ENCODE measurements at places on chromosomes 1 and 21. TPM values are rescaled to one million over a fixed set of nuclear protein-coding genes. Genes with fewer than 3 reads are reported as not detected.
A peak's percentile ranks its signal among the peaks of the same experiment; 100 is the strongest.

VCAM1 gene
- 9.1 TPM for total RNA-seq

NKAIN1 gene
- total RNA-seq = not detected

ST3GAL3 gene
- 18.9 TPM for total RNA-seq

CHIT1 gene
- total RNA-seq = 2.0 TPM

GRCh38 chr1:221164029-221164428 is 284.8 kb downstream of the HLX start:
- DNase-seq = no peak

DNA sequence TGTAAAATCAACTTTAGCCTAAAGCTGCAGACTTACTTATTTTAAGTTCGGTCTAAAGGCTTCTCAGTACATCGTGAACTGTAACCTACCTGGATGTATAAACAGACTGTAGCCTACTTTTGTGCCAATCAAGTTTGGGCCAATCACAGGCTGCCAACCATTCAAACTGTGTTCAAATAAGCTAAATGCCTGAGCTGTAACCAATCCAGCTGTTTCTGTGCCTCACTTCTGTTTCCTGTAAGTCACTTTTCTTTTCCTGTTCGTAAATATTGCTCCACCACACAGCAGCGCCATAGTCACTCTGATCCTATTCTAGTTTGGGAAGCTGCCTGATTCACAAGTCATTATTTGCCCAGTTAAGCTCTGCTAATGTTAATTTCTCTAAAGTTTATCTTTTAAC is 37.5 kb upstream of the SLAMF9 start:
- no peak for DNase-seq

- DNase-seq = no peak
Observed at GRCh38 chr1:47683401-47683800, 245.6 kb downstream of the FOXD2 start.

WDR64 gene
- total RNA-seq = not detected

DNA sequence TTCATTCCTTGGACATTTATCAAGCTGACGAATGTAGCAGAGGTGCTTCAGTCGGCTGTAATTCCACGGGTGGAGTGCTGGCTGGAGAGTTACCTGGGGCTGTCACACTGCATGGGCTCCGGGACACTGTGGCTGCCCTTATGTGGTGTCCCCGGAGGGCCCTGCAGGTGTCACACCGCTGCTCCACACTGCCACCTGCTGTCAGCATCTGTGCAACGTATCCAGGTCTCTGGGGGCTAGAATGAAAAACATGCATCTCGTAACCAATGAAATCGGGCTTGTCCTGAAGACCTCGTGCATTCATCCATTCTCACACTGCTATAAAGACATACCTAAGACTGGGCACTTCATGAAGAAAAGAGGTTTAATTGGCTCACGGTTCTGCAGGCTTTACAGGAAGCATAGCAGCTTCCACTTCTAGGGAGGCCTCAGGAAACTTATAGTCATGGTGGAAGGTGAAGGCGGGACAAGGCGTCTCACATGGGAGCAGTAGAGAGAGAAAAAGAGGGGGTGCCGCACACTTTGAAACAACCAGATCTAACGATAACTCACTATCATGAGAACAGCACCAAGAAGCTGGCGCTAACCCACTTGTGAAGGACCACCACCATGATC is 46.7 kb upstream of the PCBP3 start:
- DNase-seq = no peak

KCNJ9 gene
- total RNA-seq = not detected

- DNase-seq = peak; percentile 13
Observed at GRCh38 chr21:42563686-42564085, 50.0 kb downstream of the SLC37A1 start.

DNA sequence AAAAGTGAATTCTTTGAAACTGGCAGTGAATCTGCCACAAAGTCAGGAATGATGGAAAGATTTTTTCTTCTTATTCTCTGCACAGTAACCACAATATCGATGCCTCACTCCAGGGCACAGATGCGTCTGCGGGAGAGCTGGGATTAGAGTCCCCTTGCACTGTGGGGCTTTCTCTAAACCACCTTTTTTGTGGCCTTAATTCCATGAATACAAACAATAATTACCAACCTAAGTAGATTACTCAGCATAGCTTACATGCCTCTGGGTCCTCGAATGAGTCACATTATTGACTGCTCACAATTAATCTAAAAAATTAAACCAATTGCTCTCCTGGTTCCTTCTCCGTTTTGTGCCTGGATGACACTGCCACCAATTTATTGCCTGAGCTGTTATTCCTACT is 125.8 kb downstream of the KAZN start:
- DNase-seq = no peak

All from left lung (tissue), 14 donors.